Glutamatergic neuron (in vitro differentiated cells): ENCODE measurements at places on chromosomes 2 and 18.
A peak's percentile ranks its signal among the peaks of the same experiment; 100 is the strongest.

GRCh38 chr18:9688036-9688741 is 19.9 kb upstream of the RAB31 start:
- DNase-seq = no peak

DNA sequence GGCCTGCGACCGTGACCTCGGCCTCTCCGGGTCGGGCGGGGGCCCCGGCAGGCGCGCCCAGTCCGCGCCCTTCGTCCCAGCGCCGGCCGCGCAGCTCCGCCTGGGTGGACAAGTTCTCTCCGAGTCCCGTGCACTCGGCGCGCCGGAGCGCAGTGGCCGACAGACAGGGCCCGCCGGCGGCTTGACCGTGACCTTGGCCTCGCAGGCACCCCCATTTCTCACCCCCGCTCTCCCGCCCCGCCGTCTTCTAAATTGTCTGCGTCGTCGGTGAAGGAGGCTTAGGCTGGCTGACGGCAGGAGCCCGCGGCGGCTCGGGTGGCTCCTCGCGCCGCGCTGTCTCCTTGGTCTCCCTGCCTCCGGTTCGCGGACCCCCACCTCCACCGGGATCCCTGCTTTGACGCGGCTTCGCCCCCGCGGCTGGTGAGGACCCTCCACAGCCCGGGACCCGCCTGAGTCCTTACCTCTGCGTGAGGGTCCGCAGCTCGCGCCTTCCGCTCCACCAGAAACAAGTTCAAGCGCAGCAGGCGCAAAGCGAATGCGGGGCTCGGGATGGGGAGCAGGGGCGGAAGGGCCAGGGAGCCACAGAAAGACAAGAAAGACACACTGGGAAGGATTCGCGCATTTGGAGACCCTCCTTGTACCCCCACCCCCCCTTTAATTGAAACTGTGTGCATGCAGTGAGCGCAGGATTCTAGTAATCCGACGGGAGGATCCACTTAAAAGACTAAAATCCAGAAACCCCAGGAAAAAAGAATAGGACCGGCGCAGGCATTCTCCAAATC is 4.0 kb downstream of the PTGR3 start:
- DNase-seq = peak; percentile 50

DNA sequence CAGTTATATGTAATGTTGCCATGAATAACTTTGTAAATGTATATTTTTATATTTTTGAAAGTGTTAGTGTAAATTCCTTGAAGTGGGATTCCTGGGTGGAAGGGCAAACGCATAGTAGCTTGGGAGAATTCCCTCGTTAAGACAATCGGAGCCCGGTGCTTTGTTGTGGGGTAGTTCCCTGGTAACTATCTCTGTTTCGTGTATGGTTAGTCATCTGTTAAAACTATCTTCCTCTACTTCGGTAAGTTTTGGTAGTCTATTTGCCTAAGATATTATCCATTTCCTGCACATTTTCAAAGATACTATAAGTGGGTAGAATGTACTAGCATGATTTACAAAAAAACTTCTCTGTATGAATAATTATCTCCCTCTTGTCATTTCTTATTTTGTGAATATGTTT is 113.8 kb upstream of the NRXN1 start:
- no peak for DNase-seq

GRCh38 chr2:151029406-151030157 is 232.1 kb downstream of the RBM43 start:
- no peak for DNase-seq

DNA sequence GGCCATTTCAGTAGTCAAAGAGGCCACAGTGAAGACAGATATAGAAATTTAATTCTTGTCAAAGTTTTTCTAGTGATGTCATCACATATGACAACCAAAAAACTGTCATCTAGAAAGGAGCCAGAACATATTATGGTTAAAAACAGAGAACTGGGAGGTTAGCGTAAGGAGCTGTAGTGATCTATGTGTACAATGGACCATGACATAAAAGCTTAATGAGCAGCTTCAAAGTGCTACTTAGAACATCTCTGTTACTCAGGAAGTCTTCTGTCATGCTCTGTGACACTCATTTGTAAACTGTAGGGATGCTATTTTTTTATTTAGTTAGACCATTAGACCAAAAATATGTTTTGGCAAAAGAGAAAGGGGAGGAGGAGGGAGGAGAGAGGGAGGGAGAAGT is 57.3 kb downstream of the CMPK2 start:
- DNase-seq = no peak

GRCh38 chr18:47283476-47283875 is 32.0 kb upstream of the SKOR2 start:
- DNase-seq = no peak

- no peak for DNase-seq
Observed at GRCh38 chr2:121189661-121190381, 95.2 kb downstream of the TFCP2L1 start.

DNA sequence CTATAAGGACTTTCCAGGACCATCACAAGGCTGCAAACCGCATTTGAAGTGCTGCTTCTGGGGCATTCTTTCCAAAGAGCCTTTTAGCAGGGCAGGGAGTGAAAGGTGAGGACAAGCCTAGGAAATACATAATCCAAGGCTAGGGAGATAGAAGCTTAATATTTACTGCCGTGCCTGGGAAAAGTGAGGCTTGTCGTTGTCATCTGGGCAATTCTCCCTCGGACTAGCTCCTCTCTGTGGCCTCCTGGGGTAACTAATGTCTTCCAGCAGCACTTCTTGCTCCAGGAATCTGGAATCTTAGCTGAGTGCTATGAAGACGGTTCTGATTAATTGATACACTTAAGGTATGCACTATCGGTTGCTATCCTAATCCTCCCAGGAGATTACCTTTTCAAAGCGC is 69.3 kb upstream of the ATL2 start:
- no peak for DNase-seq

- no peak for DNase-seq
Observed at GRCh38 chr18:51400721-51401120, 203.2 kb upstream of the MEX3C start.

GRCh38 chr2:204871231-204871953 is 326.1 kb downstream of the PARD3B start:
- DNase-seq = no peak

- DNase-seq = no peak
Observed at GRCh38 chr2:238835726-238836301, 12.1 kb upstream of the TWIST2 start.

DNA sequence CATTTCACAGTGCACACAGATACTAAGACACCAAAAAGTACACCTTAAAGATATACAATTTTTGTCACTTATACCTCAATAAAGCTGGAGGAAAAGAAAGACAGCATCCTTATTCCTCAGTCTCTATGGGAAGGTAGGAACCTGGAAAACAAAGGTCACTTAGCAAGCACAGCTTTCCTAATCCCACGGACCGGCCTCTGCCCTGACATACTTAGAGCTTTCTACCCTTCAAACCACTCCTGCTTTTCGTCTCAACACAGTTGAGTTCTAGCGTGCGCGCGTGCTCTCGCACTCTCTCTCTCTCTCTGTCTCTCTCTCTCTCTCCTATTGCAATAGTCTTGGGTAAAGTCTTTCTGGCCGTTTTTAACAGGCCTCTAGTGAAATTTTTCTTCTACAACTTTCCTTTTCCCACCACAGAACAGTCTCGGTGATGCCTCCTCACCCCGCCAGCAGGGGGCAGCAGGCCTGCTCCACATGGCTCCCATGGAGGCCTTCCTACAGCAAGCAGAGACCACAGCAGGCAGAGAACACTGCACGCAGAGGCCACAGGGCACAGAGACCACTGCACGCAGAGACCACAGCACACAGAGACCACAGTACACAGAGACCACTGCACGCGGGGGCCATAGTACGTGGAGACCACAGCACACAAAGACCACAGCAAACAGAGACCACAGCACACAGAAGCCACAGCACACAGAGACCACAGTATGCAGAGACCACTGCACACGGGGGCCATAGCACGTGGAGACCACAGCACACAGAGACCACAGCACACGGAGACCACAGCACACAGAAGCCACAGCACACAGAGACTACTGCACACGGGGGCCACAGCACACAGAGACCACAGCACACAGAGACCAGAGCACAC is 106.9 kb downstream of the FBXO15 start:
- peak; percentile 84 for DNase-seq

- DNase-seq = no peak
Observed at GRCh38 chr18:26746398-26746797, 119.1 kb downstream of the AQP4 start.

DNA sequence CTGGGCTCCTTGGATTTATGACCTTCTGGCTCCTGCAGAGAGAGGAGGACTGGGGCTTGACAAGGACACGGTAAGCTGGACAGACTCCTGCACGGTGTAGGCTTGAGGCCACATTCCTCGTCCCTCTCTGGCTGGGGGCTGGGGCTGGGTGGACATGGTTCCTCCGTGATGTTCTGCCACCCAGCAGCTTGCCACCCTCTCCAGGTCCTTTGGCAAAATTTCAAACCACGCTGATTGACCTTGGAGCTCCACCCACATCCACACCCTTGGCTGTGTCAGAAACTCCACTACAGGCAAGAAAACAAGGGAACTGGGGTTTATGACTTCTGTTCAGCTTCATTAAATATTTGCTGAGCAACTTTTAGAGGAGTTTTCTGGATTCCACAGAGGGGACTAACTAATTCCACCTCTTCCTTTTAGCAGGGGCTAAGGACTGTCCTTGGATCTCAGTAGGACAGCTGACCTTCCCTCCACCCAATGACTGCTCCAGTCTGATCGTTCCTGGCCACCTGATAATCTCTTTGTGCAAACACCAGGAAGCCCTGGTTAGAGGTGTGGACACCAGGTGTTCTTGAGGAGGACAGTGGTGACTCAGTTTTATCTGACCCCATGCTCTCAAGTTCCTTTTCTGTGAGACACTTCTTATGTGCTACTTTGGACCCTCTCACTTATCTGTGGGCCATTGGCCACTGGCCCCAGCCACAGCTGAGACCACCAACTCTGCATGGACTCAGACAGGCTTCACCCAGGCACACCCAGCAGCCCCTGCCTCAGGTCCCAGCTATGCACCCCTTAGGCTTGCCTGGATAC is 29.3 kb downstream of the GPR55 start:
- no peak for DNase-seq

- peak; percentile 76 for DNase-seq
Observed at GRCh38 chr2:61017556-61018317, at the start of the genes PEX13 and PUS10. Gene PEX13 (plus strand): TSS chr2:61017720. CDS start chr2:61017760, 40 bp downstream. Gene PUS10 (minus strand): TSS chr2:61018255. CDS start chr2:61011890, 6,365 bp downstream.

DNA sequence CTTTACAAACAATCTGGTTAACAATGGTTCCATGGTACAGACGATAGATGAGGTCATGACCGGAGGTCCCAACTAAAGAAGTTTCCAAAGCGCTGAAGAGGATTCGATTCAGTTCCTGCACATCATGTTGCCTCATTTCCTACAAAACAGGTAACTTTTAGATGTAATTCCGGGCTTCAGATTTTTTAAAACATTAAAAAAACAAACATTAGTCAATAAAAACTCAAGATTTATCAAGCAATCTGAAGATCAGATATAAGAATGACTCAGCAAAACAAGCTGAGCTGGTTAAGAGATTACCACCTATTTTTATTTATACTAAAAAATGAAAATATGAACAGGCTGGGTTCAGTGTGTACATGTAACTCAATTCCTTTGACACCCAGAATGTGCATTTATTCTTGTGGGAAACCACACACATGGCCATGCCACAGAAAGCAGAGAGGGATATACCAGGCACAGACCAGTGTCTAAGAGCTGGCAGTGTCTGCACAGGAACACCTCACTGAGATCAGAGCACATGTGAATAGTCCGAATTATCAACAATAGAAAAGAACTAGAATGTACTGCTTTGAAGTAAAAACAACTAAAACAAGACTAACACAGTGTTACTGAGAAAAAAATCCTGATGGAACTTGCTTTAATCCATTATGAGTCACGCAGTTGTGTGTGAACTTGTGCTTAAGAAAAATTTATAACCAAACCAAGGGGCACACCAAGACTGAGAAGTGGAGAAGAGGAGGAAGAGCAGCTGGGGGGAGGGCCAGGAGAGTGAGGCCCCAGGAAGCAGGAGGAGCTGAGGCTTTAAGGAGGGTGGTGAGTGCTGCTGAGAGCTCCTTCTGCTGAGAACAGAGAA is 9.5 kb downstream of the USP40 start:
- no peak for DNase-seq

- DNase-seq = no peak
Observed at GRCh38 chr2:64210816-64211215, 66.6 kb upstream of the PELI1 start.

DNA sequence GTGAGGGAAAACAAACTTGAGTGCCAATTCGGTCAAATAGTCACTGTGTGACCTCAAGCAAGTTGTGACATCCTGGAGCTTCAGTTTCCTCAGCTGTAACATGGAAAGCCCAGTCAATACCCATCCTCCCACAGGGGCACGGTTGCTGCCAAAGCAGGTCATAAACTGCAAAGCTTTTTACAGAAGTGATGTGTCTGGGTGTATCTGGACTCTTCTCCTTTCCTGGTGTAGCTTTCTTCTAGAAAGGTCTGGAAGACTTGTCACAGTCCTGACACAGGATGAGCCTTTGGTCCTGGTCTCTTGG is 4.2 kb upstream of the AFF3 start:
- no peak for DNase-seq

- no peak for DNase-seq
Observed at GRCh38 chr2:224268441-224268840, 133.5 kb downstream of the FAM124B start.

GRCh38 chr2:234593636-234594035 is 96.8 kb upstream of the ARL4C start:
- DNase-seq = no peak

- DNase-seq = no peak
Observed at GRCh38 chr2:159892990-159893810, 95.2 kb upstream of the CD302 start.

DNA sequence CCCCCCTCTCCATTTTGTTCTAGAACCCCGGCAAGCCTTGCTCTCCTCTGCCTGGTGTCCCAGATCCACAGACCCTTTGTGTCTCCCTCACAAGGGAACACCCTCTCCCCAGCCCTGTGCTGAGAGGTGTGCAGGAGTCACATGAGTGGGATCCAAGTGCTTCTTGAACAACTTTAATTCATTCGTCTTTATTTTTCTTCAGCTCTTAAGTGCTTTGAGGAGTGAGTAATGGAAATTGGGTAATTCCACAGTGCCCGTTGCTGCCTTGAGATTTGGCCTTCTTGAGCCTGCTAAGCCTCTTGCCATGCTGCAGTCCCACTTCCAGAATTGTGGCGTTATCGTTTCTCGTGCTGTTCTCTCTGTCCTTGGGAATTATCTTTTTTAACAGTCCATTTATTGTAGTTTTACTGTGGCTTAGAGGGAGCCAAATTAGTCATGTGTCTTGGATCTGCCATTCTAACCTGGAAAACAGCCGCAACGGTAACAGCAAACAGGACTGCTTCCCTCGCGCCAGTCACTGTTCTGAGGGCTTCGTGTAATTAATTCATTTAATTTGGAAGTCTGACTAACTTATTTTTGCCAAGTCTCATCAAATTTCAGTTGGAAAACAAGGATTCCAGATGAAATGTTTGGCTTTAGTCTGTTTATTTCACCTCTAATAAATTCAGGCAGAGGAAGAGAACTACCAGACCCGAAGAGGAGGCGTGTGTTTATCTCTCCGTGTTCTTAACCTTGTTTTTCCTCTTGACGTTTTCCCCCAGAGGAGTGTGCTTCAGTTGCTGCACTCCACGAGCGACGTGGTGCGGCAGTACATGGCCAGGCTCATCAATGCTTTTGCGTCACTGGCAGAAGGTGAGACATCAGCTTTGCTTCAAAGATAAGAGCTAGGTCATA is 72.0 kb downstream of the ARMC9 start:
- DNase-seq = no peak
